ENCODE measurements at places on chromosomes 11 and 22. TPM values are rescaled to one million over a fixed set of nuclear protein-coding genes. Genes with fewer than 3 reads are reported as not detected.

- DNase-seq = no peak
Observed at GRCh38 chr22:48953830-48954229, 873.8 kb downstream of the BRD1 start.

GRCh38 chr11:77619576-77620198, 17.9 kb downstream of the CLNS1A start:
- DNase-seq = peak; percentile 61

GRCh38 chr11:113189909-113190667, 124.3 kb upstream of the TTC12 start:
- peak; percentile 84 for DNase-seq

TRPM5 gene
- not detected for total RNA-seq

GUCY1A2 gene
- total RNA-seq = not detected

APOL5 gene
- not detected for total RNA-seq

DNA sequence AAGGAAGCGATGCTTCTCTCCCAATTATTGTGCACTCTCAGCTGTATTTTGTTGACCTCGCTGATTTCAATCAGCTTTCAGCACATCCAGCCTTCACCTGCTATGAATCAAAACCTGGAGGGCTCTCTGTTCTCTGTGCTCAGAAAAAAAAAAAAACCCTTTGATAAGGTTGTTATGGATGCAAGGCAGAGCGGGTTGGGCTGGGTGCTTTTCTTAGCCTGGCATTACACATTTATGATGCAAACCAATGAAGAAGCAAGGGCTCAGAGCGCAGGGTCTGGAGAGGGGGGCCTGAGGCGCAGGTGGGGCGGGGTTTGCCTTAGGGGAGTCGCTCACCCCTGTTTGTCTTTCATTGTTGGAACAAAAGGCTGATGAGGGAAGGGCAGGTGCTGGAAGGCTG, 86.0 kb upstream of the CADM1 start:
- no peak for DNase-seq
